ENCODE measurements at places on chromosomes 4 and X. TPM values are rescaled to one million over a fixed set of nuclear protein-coding genes. Genes with fewer than 3 reads are reported as not detected.

- H3K4me3 ChIP-seq = no peak overlapping the region
- H3K36me3 ChIP-seq = no peaks in the 10 kb centered on the region
- no peak for DNase-seq
- no peak overlapping the region for H3K27ac ChIP-seq
- peaks cover 25% of the 10 kb centered on the region for H3K4me1 ChIP-seq
Measured at GRCh38 chrX:48474127-48474526, 1.9 kb upstream of the FTSJ1 start.

DNA sequence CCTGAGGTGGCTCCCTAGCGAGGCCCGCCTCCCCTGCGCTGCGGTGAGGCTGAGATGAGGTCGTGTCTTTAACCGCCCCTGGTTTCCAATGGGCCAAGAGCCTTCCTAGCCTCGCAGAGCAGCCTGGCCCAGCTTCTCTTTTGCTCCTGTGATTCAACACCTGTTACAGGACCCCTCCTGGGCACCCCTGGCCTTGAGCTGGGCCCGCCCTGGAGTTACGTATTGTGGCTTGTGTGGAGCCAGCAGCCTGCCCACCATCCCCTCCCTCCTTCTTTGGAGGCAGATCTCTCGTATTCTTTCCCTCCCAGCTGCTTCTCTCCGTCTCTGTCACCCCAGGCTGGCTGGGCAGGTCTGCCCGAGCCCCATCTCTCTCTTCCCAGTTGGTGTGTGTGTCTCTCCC is 19.3 kb upstream of the UBA1 start:
- no peak overlapping the region for H3K4me3 ChIP-seq
- H3K27me3 ChIP-seq = peaks cover 2% of the 10 kb centered on the region
- H3K36me3 ChIP-seq = no peaks in the 10 kb centered on the region
- no peak for DNase-seq

- H3K36me3 ChIP-seq = peaks cover 96% of the 10 kb centered on the region
- no peaks in the 10 kb centered on the region for H3K27me3 ChIP-seq
- no peak for DNase-seq
- H3K4me1 ChIP-seq = no peaks in the 10 kb centered on the region
- H3K4me3 ChIP-seq = no peak overlapping the region
Measured at GRCh38 chr4:56448301-56448700, 12.2 kb downstream of the PAICS start.

DNA sequence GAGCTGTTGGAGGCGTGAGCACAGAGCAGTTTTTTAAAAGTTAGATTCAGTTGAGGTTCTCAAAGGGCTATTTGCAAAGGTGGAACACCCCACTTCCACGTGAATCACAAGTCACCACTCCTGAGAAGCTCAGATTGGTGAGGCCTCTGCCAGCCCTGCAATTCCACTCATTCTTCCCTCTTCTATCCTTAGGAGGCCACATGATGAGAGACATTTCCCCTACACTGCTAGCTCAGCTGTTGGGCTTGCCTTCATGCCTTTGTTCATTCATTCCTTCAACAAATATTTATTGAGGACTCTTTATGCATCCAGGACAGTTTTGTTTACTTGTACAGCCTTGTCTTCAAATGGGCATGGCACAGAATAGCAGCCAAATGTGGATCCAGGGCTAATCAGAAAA is 3.7 kb downstream of the SRPX2 start:
- DNase-seq = no peak
- H3K4me1 ChIP-seq = peaks cover 19% of the 10 kb centered on the region
- H3K27me3 ChIP-seq = no peaks in the 10 kb centered on the region
- no peak overlapping the region for H3K4me3 ChIP-seq

GRCh38 chr4:106522839-106523238 is 154.3 kb upstream of the GIMD1 start:
- H3K36me3 ChIP-seq = no peaks in the 10 kb centered on the region
- H3K27ac ChIP-seq = no peak overlapping the region
- no peaks in the 10 kb centered on the region for H3K27me3 ChIP-seq
- H3K4me3 ChIP-seq = no peak overlapping the region

DNA sequence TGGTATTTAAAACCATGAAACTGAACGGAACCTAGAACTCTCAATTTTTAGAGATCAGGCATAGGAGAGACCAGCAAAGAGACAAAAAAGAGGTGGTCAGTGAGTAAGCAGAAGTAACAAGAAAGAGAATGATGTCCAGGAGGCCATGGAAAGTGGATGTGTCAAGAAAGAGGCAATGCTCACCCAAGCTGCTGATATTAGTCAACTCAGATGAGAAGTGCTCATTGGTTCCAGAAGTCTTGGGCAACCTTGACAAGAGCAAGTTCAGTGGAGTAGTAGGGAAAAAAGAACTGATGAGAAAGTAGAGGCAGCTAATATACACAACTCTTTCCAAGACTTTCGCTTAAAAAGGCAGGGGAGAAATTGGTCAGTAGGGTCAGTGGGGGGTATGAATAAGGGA is 23.0 kb upstream of the CCDC149 start:
- no peak for DNase-seq
- H3K4me3 ChIP-seq = no peak overlapping the region
- H3K4me1 ChIP-seq = no peaks in the 10 kb centered on the region
- H3K36me3 ChIP-seq = no peaks in the 10 kb centered on the region

GRCh38 chrX:70453024-70453618 is 8.5 kb downstream of the DLG3 start:
- H3K27ac ChIP-seq = peak overlapping the region; percentile 88
- no peaks in the 10 kb centered on the region for H3K4me1 ChIP-seq
- no peaks in the 10 kb centered on the region for H3K27me3 ChIP-seq

GRCh38 chr4:10891866-10892265 is 207.3 kb upstream of the CLNK start:
- no peak overlapping the region for H3K4me3 ChIP-seq
- no peak for DNase-seq
- no peaks in the 10 kb centered on the region for H3K4me1 ChIP-seq

DNA sequence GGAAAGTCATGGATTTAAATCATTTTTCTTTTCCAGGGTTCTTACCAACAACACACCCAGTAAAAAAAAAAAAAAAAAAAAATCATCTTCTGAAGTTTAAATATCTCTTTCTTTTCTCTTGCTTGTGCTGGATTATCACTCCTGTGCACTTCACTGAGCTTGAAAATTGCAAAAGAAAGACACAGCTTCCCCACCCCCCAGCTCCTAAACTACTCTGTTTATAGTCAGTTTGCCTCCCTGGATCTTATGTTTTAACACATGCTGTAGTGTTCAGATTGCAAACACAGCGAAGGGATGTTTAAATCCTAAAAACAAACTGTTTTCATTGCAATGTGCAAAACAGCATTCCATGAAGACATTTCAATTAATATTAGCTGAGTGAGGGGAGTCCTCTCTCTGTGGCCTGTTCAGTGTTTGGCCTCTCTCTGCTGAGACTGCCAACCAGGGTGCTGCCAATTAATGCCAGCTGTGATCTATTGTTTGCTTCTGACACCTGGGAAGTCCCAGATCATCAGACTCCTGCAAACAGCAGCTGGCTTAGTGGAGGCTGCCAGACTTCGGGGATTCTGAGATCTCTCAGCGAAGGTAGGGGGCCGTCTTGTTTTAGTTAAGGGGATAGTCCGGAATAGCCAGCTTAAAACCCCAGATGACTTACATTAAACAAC is 171.1 kb upstream of the PITX2 start:
- DNase-seq = no peak
- H3K27ac ChIP-seq = no peak overlapping the region
- no peaks in the 10 kb centered on the region for H3K36me3 ChIP-seq

- H3K4me1 ChIP-seq = peaks cover 82% of the 10 kb centered on the region
- H3K36me3 ChIP-seq = peaks cover 8% of the 10 kb centered on the region
- no peaks in the 10 kb centered on the region for H3K27me3 ChIP-seq
- H3K27ac ChIP-seq = peak overlapping the region; percentile 29
Measured at GRCh38 chr4:118767109-118767508, 68.8 kb downstream of the SEC24D start.

DNA sequence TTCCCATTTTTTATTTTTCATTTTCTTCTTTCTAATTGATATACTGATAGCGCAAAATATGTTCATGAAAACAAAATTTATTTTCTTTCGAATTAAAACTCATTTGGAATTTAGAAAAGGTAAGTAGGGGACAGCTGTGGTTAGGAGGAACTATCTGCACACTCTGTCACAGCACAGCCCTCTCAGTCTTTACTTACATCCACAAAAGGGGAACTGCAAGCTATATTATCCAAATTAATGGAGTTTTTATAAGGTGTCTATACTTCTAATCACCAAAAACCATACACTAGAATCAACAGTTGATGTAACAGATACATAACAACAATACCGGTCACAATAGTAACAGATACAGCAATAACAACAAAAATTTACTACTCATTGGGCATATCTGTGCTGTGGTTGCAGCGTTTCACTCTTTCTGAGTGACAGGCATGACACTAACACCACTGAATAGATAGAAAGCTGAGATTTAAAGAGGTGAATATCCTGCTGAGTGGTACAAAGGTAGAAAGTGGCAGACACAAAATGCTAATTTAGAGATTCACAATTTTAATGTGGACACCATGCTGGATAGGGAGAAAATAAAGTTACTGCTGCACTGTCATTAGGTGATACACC is 160.7 kb downstream of the PPP3CA start:
- H3K4me3 ChIP-seq = no peak overlapping the region
- no peak for DNase-seq
- no peak overlapping the region for H3K27ac ChIP-seq

GRCh38 chr4:152885185-152885584 is 50.9 kb upstream of the FHDC1 start:
- no peaks in the 10 kb centered on the region for H3K36me3 ChIP-seq
- no peak overlapping the region for H3K27ac ChIP-seq
- no peaks in the 10 kb centered on the region for H3K27me3 ChIP-seq

GRCh38 chr4:184263461-184263860 is 45.8 kb upstream of the ENPP6 start:
- H3K36me3 ChIP-seq = no peaks in the 10 kb centered on the region
- H3K27me3 ChIP-seq = no peaks in the 10 kb centered on the region
- H3K27ac ChIP-seq = no peak overlapping the region
- H3K4me3 ChIP-seq = no peak overlapping the region
- H3K4me1 ChIP-seq = peaks cover 13% of the 10 kb centered on the region
- DNase-seq = no peak

DNA sequence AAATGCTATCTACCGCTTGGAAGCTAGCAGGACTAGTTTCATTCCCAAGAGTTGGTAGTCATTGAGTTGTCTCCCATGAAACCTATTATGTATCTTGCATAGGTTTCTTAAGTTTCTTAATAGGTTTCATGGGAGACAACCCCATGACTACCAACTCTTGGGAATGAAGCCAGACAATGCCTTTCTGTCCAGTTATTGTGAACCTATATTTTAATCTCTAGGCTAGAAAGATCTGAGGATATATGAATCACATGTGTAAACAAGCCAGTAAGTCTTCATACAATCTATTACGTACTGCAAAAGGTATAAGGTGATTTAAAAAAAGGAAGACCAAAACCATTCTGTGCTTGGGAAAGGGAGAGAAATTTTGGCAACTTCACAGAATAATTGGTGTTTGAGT is 162.6 kb downstream of the INPP4B start:
- no peaks in the 10 kb centered on the region for H3K27me3 ChIP-seq
- no peak for DNase-seq
- H3K4me1 ChIP-seq = no peaks in the 10 kb centered on the region
- no peak overlapping the region for H3K27ac ChIP-seq
- H3K4me3 ChIP-seq = no peak overlapping the region

DNA sequence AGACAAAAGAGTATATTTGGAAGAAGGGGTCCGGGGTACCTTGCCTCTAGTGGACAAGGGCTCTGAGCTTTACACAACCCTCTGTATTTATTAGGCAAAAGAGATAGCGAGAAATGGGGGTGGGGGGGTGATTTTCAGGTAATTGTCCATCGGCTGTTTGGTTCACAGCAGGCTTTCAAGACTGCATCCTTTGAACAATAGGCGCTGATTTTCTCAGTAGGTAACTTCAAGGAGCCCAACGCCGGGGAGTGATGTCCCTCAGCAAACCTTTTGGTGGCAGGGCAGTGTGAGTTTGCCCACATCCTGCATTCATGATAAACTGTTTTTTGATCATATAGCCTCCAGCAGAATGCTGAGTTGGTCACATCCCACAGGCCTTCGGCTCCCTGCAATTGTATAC is 61.6 kb downstream of the KDM5C start:
- no peak overlapping the region for H3K4me3 ChIP-seq
- peaks cover 12% of the 10 kb centered on the region for H3K4me1 ChIP-seq

DNA sequence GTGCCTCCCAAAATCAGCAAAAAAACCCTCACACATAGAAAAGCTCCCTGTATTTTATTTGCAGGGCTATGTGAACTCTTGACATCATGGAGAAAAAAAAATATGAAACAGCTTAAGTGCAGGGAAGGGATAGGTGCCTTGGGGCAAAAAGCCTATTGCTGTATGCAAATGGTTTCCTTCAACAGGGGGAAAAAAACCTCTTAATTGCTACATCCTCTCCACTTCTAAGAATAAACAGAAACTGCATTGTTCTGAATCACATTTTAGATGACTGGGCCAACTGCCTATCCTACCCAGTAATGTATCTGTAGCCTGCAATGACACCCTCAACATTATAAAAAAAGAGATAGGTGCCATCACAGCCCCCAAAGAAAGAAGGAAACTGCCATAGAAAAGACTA is 229.4 kb upstream of the GALNTL6 start:
- H3K4me1 ChIP-seq = no peaks in the 10 kb centered on the region
- no peak overlapping the region for H3K4me3 ChIP-seq
- DNase-seq = no peak

GRCh38 chr4:42501624-42502401 is 104.5 kb downstream of the SHISA3 start:
- H3K4me1 ChIP-seq = no peaks in the 10 kb centered on the region
- H3K27me3 ChIP-seq = no peaks in the 10 kb centered on the region
- H3K36me3 ChIP-seq = no peaks in the 10 kb centered on the region
- H3K4me3 ChIP-seq = no peak overlapping the region
- DNase-seq = no peak

- DNase-seq = no peak
- H3K4me1 ChIP-seq = peaks cover 54% of the 10 kb centered on the region
- no peaks in the 10 kb centered on the region for H3K36me3 ChIP-seq
- no peak overlapping the region for H3K27ac ChIP-seq
Measured at GRCh38 chr4:158783785-158784184, 15.0 kb downstream of the FNIP2 start.

DNA sequence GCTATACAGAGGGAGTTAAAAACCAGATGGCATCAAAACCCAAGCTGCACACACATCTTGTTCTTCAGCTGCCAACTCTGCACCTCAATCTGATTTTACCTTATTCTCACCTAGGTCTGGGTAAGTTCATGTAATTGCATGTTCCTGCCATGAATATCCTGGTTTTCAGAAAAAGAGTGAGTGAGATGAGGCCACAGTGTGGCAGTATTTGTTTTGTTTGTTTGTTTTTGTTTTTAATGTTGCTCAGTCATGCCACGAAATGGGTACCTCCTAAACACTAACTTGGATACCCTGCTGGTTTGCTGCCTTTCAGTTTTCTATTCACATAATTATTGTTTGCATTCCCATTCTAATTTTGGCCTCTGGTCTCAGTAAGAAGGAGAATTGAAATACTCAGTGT is 22.5 kb downstream of the TMEM164 start:
- H3K36me3 ChIP-seq = no peaks in the 10 kb centered on the region
- no peak for DNase-seq
- no peaks in the 10 kb centered on the region for H3K27me3 ChIP-seq
- H3K4me3 ChIP-seq = no peak overlapping the region

- no peaks in the 10 kb centered on the region for H3K27me3 ChIP-seq
- no peak overlapping the region for H3K4me3 ChIP-seq
- H3K27ac ChIP-seq = no peak overlapping the region
- no peak for DNase-seq
- no peaks in the 10 kb centered on the region for H3K4me1 ChIP-seq
Measured at GRCh38 chrX:22249371-22249770, 23.3 kb upstream of the CBLL2 start.

Gene PF4V1
- not detected for total RNA-seq

Gene CDKL2
- total RNA-seq = 0.13 TPM

Gene MID2
- 17.9 TPM for total RNA-seq

Gene TREX2
- 3.4 TPM for total RNA-seq

Gene RHOXF2
- not detected for total RNA-seq

Gene PHEX
- total RNA-seq = 0.73 TPM

Gene CHRDL1
- total RNA-seq = 18.5 TPM

Gene MAP7D2
- total RNA-seq = not detected

Gene SLC49A3
- total RNA-seq = 2.5 TPM

Gene LEF1
- 13.9 TPM for total RNA-seq

Gene CDKL5
- total RNA-seq = 4.9 TPM

All from esophagus squamous epithelium (tissue), 5 donors.